ENCODE measurements at places on chromosomes 12 and 14.

DNA sequence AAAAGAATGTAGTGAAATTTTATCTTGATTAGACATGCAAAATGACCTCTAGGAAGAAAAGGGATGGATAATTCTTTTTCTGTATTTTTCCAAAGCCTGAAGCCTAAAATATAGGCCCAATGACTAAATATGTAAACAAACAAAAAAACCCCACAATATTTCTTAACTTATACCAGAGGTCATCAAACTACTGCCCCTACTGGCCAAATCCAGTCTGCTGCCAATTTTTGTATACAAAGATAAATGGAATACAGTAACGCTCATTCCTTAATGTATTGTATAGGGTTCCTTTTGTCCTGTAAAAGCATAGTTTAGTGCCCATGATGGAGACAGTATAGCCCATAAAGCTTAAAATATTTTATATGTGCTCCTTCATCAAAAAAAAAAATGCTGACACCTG, 145.7 kb upstream of the ALG10 start:
- DNase-seq = no peak

- DNase-seq = no peak
These were observed 27.0 kb upstream of the DUSP6 start for GRCh38 chr12:89379148-89379838.

GRCh38 chr12:45216983-45217485, 1.1 kb downstream of the ANO6 start:
- DNase-seq = no peak

DNA sequence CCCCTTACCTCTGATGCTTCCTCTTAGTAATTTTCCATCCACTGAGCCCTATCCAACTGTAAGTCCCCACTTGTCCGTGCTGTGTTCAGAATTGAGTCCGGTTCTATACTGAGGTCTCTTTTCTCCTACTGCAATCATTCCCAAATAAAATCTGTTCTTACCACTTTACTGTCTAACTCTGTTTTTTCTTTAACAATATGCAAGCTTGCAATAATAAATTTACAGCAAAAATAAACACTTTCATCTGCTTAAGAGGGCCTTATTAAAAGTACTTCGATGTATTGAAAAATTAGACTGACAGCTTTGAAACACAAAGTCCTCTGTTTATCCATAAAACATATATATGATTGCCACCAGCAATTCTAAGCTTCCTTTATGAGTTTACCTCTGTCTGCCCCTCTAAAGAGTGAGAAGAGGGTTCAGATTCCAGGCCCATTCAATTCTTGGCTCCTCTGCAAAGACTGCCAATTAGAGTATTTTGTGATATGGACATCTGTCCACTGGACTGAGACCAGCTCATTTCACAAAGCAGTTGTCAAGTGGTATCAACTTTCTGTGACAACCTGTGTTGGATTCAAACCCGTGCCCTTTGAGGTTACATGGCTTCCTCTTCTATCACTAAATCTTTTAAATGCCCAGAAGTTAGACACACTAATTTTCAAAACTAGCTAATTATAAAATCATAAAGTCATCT, 39.9 kb upstream of the G2E3 start:
- no peak for DNase-seq

GRCh38 chr14:104599446-104599845, 5.1 kb downstream of the TMEM179 start:
- no peak for DNase-seq

Data from esophagus muscularis mucosa (tissue), 4 donors.